Hematopoietic multipotent progenitor cell (in vitro differentiated cells): ENCODE measurements at places on chromosomes 7 and 10.

DNA sequence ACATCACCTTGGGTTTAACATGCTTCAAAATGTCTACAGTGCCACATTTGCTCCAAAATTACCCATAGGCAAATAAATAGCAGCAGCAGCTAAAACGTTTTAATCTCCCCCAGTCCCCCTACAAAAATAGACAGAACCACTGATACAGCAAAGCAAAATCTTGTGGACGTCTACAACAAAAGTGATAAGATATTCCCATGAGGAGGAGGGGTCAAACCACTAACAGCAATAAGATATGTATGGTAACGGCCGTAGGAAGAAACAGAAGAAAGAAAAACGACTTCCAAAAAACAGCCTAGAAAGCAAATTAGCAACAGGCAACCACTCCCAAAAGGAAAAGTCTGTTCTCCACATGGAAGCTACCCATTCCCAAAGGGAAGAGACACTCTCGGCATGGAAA, 34.5 kb upstream of the ST8SIA6 start:
- DNase-seq = no peak

GRCh38 chr7:74568658-74569057, 88.9 kb upstream of the GTF2I start:
- DNase-seq = no peak

- DNase-seq = no peak
These were observed 180.1 kb downstream of the TCF7L2 start for GRCh38 chr10:113130014-113130641.

DNA sequence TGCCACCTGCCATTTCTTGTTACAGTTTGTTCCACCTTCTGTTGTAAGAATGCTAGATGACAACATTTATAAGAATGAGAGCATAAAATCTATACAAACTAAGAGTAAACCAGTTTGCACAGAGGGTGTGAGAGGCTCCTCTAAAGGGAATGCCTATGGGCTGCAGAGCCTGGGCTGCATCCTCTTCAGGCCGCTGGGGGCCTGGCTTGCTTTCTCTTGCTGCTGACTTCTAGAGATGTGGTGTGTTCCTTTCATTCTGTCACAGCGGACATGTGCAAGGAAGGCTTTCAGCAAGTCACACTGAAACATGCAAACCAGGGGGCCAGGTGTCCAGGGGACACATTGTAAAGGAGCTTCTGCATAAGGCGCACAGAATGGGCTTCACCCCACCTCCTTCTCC, 7.1 kb upstream of the ATP6V1F start:
- DNase-seq = no peak

DNA sequence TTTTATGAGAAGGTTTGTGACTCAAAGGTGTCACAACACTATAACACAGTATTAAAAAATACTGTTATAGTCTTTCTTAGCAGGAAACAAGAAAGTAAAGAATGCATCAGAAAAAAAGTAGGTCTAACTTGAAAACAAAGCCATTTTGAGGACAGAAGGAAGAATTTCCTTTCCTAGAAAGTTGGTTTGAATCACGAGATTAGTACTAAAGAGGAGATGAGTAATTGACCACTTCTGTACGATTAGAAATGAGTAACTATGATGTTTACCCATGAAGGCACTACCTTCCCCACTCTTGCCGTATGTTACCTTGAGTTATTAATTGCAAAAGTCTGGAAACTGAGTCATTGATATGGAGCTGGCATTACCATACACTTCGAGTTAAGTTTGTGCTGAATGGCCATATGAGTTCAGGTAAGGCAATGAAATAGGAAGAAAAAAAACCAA, 65.2 kb downstream of the FAM185A start:
- DNase-seq = no peak

DNA sequence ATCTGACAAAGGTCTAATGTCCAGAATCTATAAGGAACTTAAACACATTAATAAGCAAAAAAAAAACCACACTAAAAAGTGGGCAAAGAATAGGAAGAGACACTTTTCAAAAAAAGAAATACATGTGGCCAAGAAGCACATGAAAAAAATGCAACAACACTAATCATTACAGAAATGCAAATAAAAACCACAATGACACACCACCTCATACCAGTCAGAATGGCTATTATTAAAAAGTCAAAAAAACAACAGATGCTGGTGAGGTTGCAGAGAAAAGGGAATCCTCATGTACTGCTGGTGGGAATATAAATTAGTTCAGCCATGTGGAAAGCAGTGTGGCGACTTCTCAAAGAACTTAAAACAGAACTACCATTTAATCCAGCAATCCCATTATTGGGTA, 119.0 kb downstream of the LMBR1 start:
- no peak for DNase-seq

- DNase-seq = no peak
These were observed 168.4 kb downstream of the SORCS3 start for GRCh38 chr10:104809288-104810090.

- DNase-seq = no peak
These were observed 440 bp downstream of the CTNNA3 start for GRCh38 chr10:67695555-67695954.

DNA sequence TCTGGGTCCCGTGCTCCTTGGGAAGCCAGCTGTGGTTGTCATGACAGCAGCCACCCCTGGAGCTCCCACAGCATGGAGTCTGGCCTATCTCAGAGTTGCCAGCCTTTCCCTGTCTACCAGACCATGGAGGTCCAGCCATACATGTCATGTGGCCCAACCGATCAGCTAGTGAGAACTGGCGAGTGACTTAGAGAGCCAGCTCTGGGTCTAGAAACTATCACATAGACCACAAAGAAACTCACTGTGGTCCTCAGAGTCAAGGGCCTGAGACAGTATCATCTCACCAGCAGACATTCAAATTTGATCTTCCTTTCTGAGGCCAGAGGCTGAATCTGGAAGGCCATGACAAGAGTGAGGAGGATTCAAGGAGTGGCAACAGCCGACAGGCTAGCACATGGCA, 223.3 kb upstream of the GPR26 start:
- no peak for DNase-seq

GRCh38 chr7:73429215-73429614, 4.4 kb upstream of the FZD9 start:
- no peak for DNase-seq

- DNase-seq = no peak
These were observed 964.9 kb downstream of the REEP3 start for GRCh38 chr10:64486149-64486548.

GRCh38 chr7:27955596-27955995, 215.6 kb downstream of the TAX1BP1 start:
- DNase-seq = no peak
